SIG-M5 (cell line): ENCODE measurements at places on chromosomes 7 and 10.

DNA sequence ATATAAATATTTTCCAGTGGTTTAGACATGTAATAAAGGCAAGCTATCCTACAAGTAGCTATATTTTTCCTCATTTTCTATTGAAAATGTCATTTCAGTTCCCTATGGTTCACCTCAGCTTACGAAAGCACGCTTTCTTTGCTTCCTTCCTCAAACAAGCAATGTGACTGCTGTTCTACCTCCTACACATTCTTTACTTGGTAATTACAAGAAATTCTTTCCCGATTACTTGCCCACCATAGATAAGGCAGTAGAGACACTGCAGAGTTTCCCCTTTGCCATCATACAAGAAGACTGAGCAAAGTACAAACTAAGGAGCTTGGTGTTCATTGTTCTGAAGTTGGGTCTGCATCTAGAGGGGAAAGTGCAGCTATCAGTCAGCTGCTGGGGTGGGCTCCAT, 249.4 kb downstream of the CRPPA start:
- DNase-seq, result no peak

DNA sequence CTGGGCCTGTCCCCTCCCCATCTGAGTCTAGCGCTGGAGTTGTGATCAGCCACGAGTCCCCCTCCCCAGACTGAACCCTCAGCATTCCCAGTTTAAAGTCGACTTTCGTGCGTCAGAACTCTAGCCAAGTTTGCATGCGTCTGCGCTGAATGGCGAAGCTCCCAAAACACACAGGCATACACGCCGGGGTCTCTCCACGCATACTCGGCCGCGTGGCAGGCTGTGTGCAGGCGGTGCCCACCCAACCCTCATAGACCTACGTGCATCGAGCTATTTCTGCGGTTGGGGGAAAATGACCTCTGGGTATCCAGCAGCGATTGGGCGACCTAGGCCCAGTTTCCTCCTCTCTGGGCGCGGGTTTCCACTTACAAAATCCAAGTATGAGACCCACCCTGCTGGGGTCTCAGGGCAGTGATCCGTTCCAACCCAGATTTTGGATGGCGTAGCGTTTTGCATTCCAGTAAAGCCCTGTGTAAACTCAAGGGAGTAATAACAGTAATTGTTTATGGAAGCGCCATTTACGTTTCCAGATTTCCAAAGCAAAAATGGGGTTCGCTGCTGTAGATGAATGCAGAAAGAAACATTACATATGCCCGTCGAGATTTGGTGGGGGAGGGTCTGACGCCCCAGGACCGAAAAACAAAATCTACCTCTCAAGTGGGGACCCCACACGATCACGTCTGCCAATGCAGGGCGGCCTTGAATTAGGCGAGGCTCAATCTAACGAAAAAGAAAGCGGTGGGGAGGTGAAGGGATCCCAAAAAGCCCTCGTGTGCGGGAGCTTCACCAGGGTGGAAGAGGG, 2.0 kb upstream of the HMX3 start:
- DNase-seq, result no peak

GRCh38 chr10:91048380-91048779, 127.5 kb upstream of the ANKRD1 start:
- DNase-seq, result no peak

GRCh38 chr7:74173491-74173865, 678 bp upstream of the EIF4H start:
- DNase-seq, result no peak

GRCh38 chr7:143012409-143012808, 14.5 kb downstream of the OR9A2 start:
- DNase-seq, result no peak

DNA sequence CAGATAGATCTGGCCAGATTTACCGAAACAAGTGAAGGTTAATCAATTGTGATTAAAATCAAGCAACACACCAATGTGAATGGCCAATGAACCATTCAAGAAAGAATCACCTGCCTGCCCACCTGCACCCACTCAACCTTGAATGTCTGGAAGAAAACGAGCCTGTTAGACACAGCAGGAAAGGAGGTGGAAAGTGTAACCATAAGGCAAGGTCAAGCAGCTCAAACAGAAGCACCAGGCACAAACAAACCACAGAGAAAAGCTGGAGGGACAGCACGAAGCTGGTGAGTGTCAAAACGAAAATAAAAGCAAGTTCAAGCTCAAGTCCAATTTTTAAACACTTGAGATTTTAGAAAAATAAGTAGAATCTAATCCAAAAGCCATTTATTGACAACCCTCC, 64.9 kb downstream of the STEAP1B start:
- no peak for DNase-seq

DNA sequence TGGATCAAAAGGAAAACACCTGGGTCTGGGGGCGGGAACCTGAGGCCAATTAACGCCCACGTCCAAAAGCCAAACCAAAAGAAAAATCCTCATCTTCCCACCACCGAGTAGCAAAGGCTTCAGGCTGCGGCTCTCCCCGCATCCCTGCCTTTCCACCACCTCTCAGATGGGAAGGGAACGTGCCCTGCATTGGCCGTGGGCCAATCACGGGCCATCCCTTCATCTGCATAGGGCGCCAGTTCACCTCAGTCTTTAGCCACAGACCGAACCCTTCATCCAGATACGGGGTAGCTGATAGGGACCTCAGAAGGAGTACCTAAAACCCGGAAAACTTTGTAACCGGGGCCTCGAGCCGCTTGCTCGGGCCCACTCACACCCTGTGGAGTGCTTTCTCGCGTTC, 626 bp downstream of the PRPF18 start:
- DNase-seq, result no peak

GRCh38 chr10:78429984-78430383, 396.3 kb downstream of the RPS24 start:
- no peak for DNase-seq

DNA sequence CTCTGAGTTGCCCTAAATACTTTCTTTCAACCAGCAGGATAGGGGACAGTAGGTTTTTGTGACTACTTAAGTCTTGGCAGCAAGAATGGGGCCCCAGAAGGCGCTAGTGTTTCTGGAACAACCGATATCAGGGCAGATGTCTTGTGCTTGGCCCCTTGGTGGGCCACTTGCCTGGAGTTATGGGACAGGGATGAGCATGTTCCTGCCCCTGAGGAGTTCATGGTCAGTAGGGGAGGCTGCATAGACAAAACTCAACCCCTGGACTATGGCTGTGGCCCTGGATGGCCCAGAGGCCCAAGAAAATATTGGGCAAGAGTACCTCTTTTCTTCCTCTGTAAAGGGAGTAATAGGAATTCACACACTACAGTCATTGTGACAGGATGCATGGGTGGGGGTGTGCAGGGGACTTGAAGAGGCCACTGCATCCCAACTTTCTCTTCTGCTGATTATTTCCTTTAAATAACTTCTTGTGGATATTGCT, 57.7 kb upstream of the IGFBP3 start:
- no peak for DNase-seq

- no peak for DNase-seq
Measured at GRCh38 chr7:131957338-131958020, 401.1 kb upstream of the PODXL start.

GRCh38 chr10:94427166-94427565, 24.8 kb downstream of the TBC1D12 start:
- peak; percentile 8 for DNase-seq

- no peak for DNase-seq
Measured at GRCh38 chr10:100403734-100404133, 56.7 kb downstream of the SCD start.

GRCh38 chr7:66142334-66142733, 27.7 kb downstream of the CRCP start:
- DNase-seq, result no peak
